Amniotic epithelial cell (primary cell): ENCODE measurements at places on chromosomes 4 and X.

DNA sequence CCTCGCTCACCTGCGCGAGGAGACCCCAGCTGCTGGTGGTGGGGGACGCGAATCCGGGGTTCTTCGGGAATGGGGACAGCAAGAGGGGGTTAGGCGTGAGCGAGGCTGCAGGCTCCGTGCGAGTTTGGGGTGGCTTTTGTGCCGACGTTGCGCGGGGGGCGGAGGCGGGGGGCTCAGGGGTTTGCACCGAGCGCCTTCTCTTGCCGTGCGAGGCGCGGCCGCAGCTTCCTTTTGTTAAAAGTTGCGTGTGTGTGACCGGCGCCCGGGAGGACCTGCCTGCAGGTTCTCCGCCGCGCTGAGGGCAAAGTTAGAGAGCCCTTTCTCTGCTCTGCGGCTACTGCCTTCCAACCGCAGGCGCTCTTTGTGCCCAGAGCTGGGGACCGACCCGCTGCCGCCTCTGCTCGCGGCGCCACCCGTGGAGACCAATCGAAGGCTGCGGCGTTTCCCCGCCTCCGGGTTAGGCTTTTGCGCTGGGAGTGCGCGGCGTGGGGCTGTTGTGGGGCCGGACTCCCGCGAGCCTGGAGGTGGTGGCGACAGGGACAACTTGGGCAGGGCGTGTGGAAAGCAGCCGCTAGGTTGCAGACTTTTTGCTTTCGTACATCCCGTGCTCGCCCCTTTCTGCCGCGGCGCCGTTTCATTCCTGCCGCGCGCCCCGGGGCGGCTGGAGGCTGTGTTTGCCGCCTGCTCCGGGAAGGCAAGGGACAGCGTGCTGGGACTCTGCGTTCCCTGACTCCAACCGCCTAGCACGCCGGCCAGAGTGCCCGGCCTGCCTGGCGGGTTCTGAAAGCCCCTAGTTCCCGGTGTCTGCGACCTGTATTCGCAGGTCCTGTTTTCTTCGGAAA, 716 bp downstream of the KIT start:
- DNase-seq = peak; percentile 7

DNA sequence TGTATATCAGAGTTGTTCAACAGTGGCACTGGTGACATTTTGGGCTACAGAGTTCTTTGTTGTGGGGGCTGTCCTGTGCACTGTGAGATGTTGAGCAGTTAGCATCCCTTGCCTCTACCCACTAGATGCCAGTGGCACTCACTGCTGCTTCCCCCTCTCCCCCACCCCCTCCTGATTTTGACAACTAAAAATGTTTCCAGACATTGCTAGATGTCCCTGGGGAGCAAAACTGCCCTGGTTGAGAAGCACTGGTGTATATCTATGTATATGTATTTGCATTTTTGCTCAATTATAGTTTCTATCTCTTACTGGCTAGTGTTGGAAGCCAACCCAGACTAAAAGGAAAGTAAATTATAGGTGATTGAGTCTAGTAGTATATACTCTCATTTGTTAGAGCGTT, 2.4 kb downstream of the TMEM131L start:
- DNase-seq = no peak

- no peak for DNase-seq
These were observed 660 bp downstream of the WWC2 start for GRCh38 chr4:183099537-183100297.

- no peak for DNase-seq
These were observed 129.5 kb downstream of the ZIC3 start for GRCh38 chrX:137695417-137695816.

DNA sequence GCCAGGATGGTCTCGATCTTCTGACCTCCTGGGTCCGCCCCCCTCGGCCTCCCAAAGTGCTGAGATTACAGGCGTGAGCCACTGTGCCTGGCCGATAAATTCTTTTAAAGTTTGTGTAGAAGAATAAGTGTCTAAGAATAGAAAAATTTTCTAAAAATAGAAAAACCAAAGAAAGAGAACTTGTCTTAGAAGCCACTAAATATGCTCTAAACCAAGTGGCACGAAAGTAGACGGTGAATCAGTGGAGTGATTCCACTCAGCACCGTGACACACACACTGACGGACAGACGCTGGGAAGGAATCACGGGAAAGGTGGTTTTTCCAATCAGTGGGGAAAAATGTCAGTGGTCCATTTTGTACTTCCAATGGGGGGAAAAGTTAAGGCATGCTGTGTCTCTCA, 72.7 kb upstream of the PSAPL1 start:
- no peak for DNase-seq

DNA sequence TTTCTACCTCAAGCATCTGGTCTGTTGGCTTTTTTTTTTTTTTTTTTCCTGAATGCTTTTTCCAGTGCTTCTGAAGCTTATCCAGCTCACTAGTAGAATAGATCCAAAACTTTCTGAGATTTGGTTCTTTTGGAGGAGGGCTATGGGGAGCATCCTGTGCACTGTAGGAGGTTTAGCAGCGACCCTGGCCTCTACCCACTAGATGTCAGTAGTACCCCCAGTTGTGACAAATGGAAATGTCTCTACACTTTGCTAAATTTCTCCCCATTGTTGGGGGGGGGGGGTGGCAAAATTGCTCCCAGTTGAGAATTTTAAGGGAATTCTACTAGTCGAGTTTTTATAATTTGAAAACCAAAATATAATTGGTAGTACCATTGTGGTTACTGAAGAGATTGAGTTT, 23.0 kb upstream of the PPA2 start:
- DNase-seq = no peak

GRCh38 chr4:13129095-13129494, 355.0 kb downstream of the RAB28 start:
- no peak for DNase-seq

DNA sequence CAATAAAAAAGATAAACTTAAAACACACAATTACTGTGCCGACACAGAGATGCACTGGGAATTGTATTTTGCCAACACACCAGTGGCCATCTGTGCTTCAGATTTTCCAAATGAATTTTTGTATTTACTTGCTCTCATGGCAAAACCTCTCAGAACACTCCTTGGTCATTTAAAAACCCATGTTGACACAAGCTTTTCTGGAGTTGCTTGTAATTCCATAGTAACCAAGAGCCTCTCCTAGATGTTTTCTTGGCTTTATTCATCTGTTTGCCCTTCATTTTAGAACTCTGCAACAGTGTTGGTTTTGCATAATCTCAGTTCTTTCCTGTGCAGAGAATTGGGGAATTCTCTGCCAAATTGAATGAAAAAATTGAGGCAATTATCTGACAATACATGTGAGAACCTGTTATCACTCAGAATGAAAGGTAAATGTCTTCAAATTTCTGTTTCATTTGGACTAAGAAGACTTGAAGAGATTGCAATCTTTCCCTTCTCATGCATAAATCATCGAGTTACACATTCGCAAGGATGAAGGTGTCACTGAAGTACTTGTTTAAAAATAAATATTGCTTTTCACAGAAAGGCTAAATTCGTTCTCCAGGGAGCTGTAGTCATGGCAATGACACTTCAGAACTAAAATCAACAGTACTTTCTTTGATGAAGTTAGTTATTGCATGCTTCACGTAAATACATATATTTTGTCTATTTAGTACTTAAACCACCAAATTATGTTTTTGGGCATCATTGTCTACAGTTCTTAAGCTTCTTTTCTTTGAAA, 301.8 kb upstream of the CTSO start:
- DNase-seq = no peak

DNA sequence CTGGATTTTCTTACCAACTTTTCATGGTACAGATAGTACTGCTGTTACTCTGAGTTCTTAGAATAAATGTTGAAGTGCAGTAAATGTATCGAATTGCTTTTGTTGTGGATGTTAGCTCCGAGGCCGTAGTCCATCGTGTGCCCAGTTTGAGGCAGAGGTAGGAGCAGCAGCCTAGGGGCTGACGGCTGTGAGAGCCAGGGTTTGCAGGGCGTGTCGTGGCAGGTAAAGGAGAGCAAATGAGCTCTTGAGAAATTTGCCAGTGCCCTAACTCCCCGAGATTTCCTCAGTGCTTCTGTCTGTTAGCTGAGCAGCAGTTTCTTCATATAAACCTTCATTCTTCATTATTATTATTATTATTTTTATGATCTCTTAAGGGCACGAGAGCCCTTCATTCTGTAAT, 21.6 kb downstream of the PRIMPOL start:
- DNase-seq = no peak

DNA sequence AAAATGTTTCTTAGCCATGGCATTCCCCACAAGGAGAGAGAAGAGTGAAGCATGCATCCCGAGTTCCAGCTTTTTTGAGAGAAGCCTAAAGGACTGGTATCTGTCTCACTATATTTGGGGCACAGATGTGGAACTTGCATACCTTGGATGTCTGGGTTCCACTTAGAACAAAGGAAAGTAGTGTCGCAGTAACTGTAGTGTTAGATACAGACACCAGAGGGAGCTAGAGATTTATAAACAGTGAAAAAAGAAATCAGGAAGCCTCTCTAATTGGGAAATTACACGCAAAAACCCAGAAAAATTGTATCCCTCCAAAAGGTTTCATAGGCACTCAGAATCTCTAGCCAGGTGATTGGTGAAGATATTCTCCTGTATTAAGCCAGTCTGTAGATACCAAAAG, 34.4 kb downstream of the AGTR2 start:
- peak; percentile 1 for DNase-seq

DNA sequence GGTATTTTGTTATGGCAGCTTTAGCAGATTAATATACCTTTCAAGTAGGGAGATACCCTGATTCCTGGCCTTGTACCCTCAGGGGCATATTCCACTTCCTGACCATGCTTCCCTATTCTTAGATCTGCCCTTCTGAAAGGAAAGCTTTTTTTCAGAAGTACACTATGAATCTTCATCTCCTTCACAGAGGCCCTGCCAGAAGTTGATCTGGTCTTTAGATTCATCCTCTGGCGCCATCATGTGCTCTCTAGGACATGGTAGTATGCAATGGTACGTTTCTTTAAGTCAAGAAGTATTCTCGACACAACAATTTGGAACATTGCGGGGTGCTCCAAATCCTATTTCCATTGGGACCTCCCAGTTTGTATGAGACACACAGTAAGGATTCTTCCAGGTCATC, 39.6 kb upstream of the DIPK2B start:
- DNase-seq = no peak

- peak; percentile 32 for DNase-seq
These were observed 87.6 kb downstream of the DCUN1D4 start for GRCh38 chr4:51930557-51930956.

DNA sequence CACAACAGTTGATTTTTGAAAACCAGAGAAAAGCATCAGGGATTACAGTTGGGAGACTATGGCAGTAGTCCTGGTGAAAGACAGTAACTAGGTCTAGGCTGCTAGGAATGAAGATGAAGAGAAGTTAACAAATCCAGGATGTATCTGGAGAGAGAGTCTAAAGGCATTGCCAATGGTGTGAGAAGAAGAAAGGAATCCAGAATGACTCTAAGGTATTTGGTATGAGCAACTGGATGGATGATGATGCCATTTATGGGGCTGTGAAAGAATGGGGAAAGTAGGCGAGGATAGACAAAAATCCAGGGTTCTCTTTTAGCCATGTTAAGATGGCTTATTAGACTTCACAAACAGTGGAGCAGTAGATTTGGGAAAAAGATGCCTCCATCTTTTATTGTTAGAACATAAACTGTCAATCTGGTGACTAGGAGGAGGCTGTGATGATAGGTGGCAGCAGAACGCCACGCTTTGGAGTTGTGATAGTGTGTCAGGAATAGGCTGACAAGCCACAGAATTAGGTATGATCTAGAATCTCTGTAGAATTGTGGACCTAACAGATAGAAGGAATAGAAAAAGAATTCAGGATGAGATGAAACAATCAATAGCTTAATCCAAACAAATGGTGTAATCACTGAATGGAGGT, 27.3 kb upstream of the JADE1 start:
- DNase-seq = no peak

DNA sequence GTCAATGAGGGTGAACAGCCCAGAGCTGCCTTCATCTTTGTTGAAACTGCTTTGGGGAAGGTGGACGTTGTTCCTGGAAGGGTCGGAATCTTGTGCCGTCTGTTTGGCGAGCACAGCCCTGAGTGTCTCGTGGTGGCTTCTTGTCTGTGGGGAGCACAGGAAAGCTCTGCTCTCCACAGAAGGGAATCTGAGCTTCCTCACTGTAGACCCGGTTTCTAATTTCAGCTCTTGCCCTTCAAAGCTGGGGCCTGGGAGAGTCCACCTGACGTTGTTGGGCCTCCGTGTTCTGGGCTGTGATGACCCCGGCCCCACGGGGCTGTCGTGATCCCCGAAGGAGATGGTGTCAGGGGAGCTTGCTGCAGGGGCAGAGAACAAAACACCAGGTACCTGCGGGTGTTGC, 47.5 kb downstream of the SORCS2 start:
- no peak for DNase-seq

DNA sequence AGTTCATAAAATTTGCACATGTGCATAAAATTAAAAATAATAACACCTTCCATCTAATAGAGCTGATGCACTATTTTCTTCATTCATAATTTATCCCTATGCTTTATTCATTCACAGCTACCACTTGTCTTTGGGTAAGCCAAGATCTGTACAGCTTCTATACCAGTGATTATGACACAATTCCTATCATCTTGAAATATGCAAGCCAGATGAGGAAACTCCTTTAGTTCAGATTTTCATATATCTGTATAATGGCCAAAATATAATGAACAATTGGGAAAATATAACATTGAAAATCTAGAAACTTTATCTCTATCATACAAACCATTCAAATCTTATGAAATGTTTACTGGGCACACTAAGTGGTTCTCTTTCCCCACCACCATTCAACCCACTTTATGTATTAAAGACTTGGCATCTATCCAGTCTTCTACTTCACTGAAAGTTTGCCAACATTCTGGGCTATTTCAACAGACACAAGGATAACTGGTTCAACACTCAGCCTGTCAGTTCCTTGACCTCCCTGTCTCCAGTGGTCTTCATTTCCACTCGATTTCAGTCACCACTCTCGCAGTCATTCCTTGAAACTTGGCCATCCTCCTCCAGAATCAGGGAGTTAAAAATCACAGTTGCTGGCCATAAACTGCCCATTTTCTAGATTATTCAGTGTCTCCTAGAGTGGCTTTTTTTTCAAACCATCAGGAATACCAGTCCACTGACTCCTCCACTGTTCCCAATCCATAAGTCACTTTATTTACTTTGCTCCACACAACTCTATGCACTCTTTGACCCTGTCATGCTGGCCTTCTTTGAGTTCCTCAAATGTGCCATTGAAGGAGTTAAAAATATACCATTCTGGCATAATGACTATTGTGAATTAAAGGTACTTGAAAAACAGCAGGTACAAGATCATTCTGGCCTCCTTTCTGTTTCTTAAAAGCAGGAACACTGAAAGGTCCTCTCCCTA, 85.5 kb downstream of the CAMK2D start:
- peak; percentile 68 for DNase-seq

DNA sequence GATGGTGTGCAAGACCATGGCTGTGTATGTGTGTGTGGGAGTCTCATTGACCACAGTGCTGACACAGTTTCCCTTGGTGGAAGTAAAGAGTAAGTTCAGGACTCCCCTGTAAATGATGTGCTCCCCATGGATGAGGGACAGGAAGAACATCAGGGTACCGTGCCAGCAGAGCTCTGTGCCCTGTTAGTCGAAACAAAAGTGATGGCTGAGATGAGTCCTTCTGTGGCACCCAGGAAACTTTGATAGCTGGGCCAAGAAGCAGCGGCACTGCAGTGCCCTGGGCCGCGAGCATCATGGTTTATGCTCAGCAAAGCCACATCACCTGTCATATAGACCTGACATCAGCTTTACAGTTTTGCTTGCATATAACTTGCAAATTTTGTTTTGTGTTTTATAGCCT, 61.4 kb upstream of the CLDN34 start:
- no peak for DNase-seq
